ENCODE measurements at places on chromosomes 2 and 18. TPM values are rescaled to one million over a fixed set of nuclear protein-coding genes. Genes with fewer than 3 reads are reported as not detected.

DNA sequence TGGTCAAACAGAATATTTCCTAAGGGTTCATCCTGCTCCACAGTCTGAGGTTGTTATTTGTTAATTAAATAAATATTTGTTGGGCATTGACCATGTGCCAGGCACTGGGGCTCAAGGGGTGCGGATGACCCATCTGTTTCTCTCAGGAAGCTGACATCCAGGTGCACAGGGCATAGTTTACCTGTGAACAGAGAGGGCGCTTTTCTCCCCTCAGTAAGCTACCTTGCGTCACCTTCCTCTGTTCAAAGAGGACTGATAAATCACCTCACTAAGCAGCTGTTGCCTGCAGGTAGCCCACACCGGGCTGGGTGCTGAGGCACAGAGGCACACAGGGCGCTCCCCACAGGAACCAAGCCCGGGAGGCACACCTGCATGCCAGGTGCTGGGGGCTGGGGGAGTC, 41.6 kb downstream of the SH3RF3 start:
- DNase-seq = no peak

DNA sequence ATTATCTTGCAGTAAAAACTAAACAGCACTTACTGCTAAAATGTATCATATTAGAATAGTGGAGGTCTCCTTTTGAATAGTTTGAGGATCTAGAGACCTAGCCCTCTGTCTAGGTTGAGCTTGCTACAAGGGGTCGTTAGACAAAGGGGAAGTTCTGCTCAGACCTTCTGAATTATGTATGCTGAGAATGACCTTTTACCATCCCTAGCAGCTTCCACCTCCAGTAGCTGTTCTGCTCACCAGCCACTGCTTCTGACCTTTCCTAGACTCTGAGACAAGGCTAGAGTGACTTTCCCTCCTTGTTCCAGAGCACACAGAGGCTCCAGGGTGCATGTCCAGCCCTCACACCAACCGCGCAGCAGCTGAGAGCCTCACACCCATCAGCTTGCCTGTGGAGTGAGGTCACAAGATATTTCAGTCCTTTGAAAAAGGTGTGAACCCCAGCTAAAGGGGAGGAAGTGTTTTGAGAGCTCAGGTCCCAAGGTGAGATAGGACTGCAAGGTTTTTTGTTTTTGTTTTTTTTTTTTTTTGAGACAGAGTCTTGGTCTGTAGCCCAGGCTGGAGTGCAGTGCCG, 289.3 kb upstream of the TNP1 start:
- DNase-seq = no peak

Gene ANKRD29
- total RNA-seq = 1.2 TPM

Gene ADRA2B
- total RNA-seq = not detected

GRCh38 chr2:241110089-241110606, 8.1 kb upstream of the MTERF4 start:
- DNase-seq = no peak

Gene SAG
- not detected for total RNA-seq

DNA sequence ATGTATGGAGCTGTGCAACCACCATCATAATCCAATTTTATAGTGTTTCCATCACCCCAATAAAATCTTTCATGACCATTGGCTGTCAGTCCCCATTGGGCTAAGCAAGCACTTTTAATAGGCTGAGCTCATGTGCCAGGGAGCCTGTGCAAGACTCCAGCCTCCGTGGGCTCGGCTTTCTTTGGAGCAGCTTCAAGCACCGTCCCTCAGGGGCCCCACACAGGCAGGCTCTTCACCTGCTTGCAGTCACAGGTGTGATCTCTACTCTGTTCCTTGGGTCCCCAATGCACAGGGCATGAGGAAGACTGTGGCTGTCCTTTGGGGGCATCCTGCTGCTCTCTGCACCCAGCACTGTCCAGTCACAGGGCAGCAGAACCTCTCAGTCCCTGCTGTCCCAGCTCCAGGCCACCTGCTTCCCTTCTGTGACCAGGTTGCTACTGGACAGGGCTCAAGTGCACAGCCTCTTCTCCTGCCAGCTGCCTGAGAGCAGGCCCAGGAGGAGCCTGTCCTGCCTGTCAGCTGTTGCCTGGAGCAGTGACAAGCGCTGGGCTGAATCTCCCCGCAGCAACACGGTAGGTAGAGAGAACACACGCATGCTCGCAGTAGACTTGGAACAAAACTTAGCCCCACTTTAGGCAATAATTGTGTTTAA, 40.7 kb upstream of the TMEM131 start:
- DNase-seq = no peak

Data from occipital lobe (tissue), 3 donors.